NCI-H187 treated with DMSO at 0.1 percent for 48 hours (cell line): ENCODE measurements at places on chromosomes 7 and 10.

DNA sequence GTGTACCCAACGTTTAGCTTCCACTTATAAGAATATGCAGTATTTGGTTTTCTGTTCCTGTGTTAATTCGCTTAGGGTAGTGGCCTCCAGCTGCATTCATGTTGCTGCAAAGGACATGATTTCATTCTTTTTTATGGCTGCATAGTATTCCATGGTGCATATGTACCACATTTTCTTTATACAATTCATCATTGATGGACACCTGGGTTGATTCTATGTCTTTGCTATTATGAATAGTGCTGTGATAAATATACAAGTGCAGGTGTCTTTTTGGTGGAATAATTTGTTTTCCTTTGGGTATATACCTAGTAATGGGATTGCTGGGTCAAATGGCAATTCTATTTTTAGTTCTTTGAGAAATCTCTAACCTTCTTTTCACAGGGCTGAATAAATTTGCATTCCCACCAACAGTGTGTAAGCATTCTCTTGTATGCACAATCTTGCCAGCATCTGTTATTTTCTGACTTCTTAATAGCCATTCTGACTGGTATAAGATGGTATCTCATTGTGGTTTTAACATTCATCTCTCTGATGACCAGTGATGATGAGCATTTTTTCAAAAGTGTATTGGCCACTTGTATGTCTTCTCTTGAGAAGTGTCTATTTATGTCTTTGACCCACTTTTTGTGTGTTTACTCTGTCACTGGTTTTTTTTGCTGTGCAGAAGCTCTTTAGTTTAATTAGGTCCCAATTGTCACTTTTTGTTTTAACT lies 72.5 kb upstream of the CC2D2B start:
- no peak for DNase-seq

DNA sequence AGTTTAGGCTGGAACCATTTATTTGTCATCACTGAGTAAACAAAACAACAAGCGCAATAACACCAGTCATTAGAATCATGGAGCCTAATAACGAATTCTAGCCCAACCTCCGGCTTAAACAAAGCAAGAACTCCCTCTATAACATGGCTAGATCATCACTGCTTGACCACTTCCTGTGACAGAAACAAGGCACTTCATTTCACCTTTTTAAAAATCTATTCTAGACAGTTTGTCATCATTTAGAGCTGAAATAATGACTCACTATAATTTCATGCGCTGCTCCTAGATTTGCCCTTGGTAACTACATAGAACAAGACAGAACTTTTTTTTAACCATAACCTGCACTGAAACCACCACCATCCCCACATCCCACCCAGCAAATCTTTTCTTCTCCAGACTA lies 81.3 kb downstream of the OSBPL3 start:
- no peak for DNase-seq

- no peak for DNase-seq
Observed at GRCh38 chr7:77269360-77270093, 69.9 kb upstream of the FGL2 start.

- DNase-seq: no peak
Observed at GRCh38 chr7:100875356-100875751, 451 bp downstream of the SRRT start.

DNA sequence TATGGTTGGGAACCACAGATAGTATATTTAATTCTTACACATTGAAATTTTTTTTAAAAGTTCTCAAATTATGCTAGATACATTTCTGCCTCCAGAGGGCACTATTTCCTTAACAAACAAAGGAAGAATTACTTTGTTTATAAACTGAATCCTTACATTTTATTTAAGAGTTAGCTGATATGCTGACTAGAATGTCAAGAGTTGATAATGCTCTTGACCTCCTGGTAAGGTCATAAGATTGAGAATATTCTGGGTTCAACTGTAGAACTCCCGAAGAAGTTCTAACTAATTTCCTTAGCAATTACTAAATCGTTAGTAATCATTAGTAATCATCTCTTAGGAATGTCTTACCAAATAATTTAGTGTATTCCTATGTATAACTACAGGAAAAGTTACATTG lies 95.3 kb upstream of the CYP26C1 start:
- DNase-seq: no peak

- no peak for DNase-seq
Observed at GRCh38 chr10:85657476-85658113, 709.0 kb downstream of the GRID1 start.

DNA sequence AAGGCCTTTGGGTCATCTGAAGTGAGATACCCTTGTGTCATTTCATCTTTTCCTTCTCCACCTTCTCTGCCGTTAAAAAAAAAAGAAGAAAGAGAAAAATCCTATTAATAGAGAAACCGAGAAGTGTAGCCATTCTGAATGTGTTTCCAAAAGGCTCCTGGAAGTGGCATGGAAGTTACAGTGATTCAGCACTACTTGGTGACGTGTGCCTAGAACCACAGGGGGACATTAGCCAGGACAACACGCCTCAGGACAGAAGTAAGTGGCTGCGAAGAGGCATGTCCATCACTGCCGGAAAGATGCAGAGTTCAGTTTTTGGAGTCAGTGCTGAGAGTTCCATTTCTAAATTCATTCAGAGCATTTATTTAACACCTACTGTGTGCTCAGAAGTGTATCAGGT lies 6.3 kb downstream of the HTRA1 start:
- DNase-seq: no peak

DNA sequence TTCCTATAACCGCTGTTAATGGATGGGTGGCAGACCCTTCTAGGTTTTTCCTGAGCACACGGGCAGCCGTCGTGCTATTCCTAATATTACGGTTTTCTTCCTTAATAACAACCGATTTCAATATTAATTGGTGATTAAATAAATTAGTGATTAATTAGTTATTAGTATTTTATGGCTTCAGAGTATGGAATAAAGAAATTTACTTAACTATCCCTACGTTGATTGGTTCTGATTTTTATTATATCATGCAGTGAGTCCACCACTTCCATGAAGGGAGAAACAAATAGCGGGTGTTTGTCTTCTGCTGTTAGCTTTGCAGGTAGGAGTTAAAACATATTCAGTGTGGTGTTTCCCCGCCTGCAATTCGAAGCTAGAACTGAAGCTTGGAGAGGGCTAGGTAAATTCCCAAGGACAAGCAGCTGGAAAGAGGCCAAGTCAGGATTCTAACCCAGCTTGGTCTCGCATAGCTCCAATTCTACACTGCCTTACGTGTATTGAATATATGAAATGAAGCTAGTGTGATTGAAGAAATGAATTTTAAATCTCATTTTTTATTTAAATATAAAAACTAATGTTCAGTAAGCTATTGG lies 928 bp upstream of the CSTF2T start:
- DNase-seq: no peak

DNA sequence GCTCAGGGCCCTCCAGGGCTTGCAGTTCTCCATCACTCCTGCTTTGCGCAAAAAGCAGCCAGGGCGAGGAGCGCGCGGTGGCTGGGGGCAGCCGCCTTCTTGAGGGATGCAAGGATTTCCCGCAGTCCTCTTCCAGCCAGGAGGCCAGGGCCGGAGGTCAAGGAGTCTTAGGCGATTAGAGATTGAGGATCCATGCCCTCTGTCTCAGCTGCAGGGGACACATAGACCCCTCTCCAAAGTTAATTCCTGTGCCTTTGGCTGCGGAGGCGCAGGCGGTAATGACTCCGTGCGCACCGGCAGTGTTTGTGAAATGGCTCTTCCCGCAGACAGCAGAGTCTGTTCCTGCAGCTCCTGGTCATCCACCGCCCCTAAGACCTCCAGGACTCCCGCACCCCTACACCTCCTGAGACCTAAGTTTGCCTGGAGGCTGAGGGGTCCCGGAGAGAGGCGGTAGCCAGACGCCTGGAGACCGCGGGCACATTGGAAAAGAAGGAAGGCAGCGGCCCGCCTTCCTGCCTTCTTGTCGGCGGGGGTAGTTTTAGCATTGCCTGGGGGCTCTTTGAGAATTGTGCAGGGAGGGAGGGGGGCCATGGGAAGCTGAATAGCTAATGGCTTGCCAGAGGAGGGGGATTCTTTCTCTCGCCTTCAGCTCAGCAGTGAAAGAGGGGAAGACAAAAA lies 3.3 kb upstream of the NEUROG3 start:
- no peak for DNase-seq

DNA sequence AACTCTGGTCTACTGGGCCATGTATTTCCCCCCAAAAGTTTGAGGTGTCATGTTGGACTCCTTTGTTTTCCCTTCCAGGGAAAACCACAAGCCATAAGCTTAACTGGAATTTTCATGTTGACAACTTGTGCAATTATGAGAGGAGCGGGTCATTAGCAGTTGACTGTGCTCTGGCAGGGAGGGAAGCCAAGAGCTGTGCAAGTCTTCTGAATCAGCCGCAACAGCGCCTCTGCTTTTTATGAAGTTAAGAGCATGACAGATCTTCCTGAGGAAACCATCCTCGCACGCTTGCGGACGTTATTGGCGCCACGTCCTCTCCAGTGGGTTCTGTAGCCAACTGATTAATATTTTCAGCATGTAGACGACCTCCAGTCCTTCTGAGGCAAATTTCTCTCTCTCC lies 148.7 kb upstream of the MKI67 start:
- no peak for DNase-seq

DNA sequence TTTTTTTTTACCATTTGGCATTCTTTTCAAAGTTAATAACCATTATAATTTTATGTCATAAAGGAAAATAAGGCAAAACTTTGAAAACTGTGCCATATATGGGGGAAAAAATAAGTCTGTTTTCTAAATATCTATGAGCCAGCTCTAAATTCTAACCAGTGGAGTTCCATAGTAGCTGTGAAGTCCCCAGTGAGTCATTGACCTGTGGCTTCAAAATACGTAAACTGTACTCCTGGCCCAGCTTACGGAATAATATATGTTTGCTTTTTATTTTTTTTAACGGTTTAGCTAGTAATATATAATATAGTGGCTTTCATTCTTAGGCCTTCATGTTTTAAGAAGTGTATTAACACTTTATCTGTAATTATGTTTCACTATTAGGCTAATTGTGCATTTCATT lies 20.5 kb downstream of the ZRANB1 start:
- no peak for DNase-seq

DNA sequence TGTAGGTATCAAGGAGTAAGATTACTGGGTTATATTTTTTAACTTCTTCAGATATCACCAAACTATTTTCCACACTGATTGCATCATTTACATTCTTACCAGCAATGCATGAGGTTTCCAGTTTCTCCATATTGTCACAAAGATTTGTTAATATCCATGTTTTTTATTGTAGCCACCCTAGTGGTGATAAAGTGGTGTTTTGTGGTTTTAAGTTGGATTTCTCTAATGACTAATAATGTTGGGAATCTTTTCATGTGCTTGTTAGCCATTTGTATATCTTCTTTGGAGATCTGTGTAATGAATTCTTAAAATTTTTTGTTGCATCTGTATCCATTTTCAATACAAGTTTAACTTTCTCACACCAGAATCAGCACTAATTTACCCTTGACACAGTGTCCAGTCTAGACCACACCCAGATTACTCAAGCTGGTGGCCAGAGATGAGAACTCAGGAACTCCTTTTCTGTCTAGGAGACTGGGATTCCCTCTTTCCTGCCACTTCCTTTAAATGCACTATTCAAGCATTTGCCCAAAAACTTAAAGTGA lies 67.0 kb upstream of the PLXDC2 start:
- DNase-seq: no peak

GRCh38 chr10:58260334-58260733 lies 7.4 kb downstream of the IPMK start:
- DNase-seq: no peak

GRCh38 chr10:104678658-104679057 lies 37.6 kb downstream of the SORCS3 start:
- DNase-seq: no peak

GRCh38 chr10:58784361-58784760 lies 271.7 kb downstream of the BICC1 start:
- DNase-seq: no peak

- no peak for DNase-seq
Observed at GRCh38 chr7:107972941-107973376, 30.0 kb downstream of the LAMB1 start.

DNA sequence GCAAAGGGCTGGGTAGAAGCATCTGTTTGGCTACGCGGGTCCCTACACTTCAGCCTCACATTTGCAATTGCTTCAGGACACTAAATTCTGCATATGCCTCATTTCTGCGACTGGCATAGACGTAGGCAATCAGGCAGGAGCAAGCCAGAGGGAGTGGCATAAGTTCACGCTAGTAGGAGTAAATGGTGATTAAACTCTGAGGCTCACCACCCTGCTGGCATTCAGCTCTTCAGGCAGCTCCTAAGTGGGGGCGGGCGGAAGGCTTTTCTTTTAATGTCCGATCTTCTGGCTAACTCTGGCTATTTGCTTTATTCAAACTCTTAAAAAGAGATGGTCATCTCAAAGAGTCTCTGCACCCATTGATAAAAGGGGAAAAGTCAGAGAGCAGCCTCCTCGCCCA lies 45.3 kb downstream of the RGS10 start:
- DNase-seq: no peak

GRCh38 chr10:126157189-126157588 lies 231.1 kb downstream of the ADAM12 start:
- no peak for DNase-seq

- no peak for DNase-seq
Observed at GRCh38 chr10:48219194-48219593, 55.3 kb downstream of the FRMPD2 start.

DNA sequence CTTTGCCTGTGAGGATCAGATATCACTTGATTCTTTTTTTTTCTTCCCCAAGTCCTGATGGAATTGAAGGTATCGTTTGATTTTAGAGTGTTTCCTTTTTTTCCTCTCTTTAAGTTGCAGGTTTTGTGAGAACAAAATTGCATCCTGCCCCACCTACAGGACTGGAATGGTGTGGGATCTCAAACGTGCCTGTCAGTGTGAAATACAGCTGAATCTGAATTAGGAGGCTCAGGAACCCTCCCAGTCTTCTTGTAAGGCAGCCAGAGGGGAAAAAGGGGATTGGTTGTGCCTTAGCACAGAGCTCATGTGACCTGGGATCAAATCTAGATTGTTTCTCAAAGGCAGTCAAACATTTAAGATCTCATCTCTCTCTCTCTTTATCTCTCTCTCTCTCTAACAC lies 32.7 kb upstream of the KLHL7 start:
- DNase-seq: no peak

DNA sequence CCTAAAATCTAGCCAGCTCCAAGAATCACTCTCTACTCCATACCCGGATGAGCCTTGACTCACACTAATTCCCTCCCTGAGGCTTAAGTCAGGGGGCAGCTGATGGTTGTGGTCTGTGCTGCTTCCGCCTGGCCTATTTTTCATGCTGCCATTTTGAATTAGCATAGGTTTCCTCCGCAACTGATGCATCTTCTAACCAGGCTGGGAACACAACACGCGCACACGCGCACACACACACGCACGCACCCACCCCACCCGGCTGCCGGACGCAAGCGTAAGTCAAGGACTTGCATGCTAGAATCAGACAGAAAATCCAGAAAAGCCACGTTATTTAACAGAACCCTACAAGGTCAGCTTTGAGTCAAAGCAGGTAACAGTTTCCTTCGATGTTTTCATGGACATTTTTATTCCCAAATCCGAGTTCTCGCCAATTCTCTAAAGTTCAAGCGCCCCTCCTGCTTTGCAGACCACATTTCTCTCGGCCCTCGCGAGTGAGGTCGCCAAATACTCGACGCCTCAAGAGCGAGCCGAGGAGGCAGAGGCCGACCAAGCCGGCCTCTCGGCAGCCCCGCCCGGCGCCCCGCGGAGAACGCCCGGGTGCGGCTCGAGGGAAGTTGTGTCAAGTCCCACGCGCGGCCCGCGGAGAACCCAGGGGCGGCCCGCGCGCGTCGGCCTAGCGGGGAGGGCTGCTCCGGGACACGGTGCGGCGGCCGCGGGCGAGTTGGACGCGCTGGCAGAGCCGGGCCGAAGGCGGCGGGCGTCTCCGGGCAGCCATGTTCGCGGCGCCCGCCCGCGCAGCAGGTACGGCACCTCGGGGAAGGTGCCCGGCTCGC lies 961 bp downstream of the SCRN1 start:
- no peak for DNase-seq

GRCh38 chr10:128541926-128542475 lies 415.8 kb upstream of the MKI67 start:
- no peak for DNase-seq
